ENCODE measurements at places on chromosomes 7 and 10. TPM values are rescaled to one million over a fixed set of nuclear protein-coding genes. Genes with fewer than 3 reads are reported as not detected.

- H3K4me1 ChIP-seq = peaks cover 3% of the 10 kb centered on the region
- no peaks in the 10 kb centered on the region for H3K36me3 ChIP-seq
- DNase-seq = no peak
- no peak overlapping the region for H3K4me3 ChIP-seq
- no peaks in the 10 kb centered on the region for H3K27me3 ChIP-seq
Observed at GRCh38 chr10:110625951-110626855, 17.9 kb upstream of the RBM20 start.

DNA sequence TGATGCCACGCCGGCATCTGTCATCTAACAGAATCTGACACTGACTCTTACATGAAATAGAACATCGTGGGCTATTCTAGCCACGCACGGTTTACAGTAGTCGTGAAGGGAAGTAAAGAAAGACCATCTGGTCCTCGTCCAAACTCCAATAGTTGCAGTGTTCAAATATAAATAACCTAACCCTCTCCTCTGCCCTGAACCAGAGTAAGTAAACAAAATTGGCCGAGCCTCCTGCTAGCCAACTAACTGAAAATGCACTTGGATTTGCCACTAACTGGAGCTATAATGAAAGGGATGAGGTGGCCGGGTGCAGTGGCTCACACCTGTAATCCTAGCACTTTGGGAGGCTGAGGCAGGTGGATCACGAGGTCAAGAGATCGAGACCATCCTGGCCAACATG, 29.5 kb upstream of the ZC3HAV1L start:
- no peak overlapping the region for H3K4me3 ChIP-seq
- H3K36me3 ChIP-seq = no peaks in the 10 kb centered on the region
- no peaks in the 10 kb centered on the region for H3K4me1 ChIP-seq
- no peak for DNase-seq

GRCh38 chr10:109891105-109891504, 32.2 kb downstream of the XPNPEP1 start:
- H3K4me1 ChIP-seq = peaks cover 6% of the 10 kb centered on the region
- H3K36me3 ChIP-seq = no peaks in the 10 kb centered on the region
- DNase-seq = no peak
- H3K27me3 ChIP-seq = no peaks in the 10 kb centered on the region

DNA sequence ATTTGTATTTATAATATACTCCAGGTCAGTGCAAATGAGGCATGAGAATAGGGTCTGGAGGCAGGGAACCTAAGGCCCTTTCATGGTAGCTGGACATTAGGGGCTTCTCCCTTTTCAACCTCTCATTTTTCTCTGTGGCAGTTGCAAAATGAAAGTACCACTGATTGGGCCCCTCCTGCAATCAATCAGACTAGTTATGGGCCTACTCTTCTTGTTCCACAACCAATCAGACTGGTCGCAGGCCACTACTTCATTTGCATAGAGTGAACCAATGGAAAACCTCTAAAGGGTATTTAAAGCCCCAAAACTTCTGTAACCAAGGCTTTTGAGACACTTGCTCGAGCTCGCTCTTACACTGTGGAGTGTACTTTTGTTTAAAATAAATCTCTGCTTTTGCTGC, 10.0 kb upstream of the PRPS1L1 start:
- no peak overlapping the region for H3K4me3 ChIP-seq
- no peak for DNase-seq
- no peak overlapping the region for H3K27ac ChIP-seq
- H3K27me3 ChIP-seq = no peaks in the 10 kb centered on the region

DNA sequence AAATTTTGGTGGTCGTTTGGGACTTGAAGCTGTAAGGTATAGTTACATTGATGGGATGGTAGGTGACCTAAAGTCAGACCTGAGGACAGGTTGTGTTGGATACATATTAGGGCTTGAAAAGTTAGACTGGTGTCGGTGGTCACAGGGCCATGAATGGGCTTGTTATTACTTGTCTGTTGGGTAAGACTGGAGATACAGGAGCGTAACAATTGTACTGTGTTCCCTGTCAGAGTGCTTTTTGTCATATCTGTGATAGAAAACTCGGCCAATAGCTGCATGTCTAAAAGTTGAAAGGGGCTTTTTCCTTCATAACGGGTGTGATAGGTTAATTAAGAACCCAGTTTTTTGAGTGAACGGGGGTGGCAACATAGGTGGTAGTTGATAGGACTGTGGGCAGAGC, 13.5 kb upstream of the CHST3 start:
- no peak overlapping the region for H3K4me3 ChIP-seq
- H3K36me3 ChIP-seq = no peaks in the 10 kb centered on the region
- DNase-seq = no peak
- H3K27me3 ChIP-seq = no peaks in the 10 kb centered on the region
- no peak overlapping the region for H3K27ac ChIP-seq

DNA sequence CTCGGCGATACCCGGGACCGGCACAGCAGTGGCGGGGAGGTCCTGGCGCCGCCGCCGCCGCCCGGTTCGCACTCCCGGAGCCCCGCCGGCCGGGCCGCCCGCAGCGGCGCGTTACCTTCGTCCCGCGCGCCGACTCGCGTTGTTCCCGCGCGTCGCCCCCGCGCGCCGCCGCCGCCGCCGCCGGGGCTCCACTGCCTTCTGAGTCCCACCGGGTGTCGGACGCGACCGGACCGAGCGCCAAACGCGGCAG, at the start of gene EZH2:
EZH2 (minus strand) TSS at position 243 of the 250 bp plus-strand sequence. CDS start 36,993 bp downstream, outside the sequence.
- H3K27ac ChIP-seq = peak within 1 kb of the TSS; percentile 99
- peak within 1 kb of the TSS; percentile 99 for H3K4me3 ChIP-seq
- no peak for DNase-seq
- peaks cover 7% of the 10 kb centered on the region for H3K4me1 ChIP-seq
- H3K36me3 ChIP-seq = no peaks in the 10 kb centered on the region
- no peaks in the 10 kb centered on the region for H3K27me3 ChIP-seq

Gene GPR22
- total RNA-seq = 0.08 TPM

DNA sequence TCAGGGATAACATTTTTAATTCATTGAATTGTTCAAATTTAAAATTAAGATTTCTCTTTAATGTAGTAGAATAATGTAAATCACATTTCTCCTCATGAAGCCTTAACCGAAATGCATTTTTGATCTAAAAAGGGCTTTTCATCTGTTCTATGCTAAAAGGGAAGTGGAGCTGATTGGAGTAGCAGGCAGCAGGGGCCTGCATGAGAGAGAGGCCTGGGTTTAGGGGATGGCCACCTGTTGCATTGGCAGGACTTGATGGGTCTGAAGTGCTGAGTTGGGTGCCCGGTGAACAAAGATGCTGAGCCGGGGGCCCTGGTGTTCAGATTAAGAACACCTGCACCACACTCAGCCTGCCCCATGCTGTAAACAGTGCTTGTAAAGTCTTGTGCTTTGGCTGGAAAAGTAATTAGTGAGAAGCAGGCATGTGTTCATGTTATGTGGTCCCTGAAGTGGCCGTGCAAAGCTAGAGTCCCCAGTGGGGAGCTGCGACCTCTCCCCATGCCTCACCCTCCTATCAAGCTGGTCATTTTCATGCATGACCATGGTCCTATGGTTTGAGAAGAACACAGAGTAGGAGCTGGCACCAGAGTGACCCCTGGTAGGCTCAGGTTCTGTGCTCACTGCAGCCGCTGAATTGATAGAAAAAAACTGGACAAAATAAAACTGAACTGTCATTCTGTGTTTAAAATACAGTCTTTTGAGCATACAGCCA, 124.3 kb downstream of the ADCY1 start:
- H3K4me3 ChIP-seq = no peak overlapping the region
- no peaks in the 10 kb centered on the region for H3K4me1 ChIP-seq
- H3K27me3 ChIP-seq = no peaks in the 10 kb centered on the region
- no peaks in the 10 kb centered on the region for H3K36me3 ChIP-seq

GRCh38 chr10:32207544-32207943, 139.4 kb downstream of the EPC1 start:
- no peaks in the 10 kb centered on the region for H3K27me3 ChIP-seq
- H3K27ac ChIP-seq = no peak overlapping the region
- DNase-seq = peak; percentile 72
- H3K36me3 ChIP-seq = no peaks in the 10 kb centered on the region

DNA sequence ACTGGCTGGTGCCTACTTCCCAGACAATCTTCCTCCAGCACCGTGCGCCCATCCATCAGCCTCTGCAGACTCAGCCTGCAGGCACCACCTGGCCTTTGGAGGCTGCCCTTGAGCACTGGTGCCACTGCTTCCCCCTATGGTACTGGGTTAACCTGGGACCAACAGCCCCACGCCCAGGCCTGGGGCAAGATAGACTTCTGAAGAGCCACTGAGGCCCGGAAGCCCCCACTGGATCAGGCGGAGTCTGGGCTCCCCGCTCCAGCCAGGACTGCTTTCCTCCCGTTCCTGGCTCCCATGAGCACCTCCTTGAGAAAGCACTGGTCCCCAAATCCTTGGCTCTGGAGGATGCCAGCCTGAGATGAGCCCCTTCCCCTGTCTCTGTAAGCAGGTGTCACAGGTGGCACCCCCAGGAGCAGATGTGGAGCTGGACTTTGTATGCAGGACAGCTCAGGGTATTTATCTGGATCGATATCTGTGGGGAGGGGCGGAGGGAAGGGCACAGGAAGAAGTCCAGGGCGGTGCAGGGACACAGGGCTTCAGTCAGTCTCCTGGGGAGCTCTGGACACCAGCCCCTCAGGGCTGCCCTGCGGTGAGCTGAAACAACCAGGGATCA, 206.5 kb upstream of the PPP2R2D start:
- no peaks in the 10 kb centered on the region for H3K4me1 ChIP-seq
- no peaks in the 10 kb centered on the region for H3K27me3 ChIP-seq
- no peak overlapping the region for H3K27ac ChIP-seq
- DNase-seq = no peak
- no peaks in the 10 kb centered on the region for H3K36me3 ChIP-seq

GRCh38 chr7:48209004-48209600, 37.8 kb downstream of the ABCA13 start:
- H3K27ac ChIP-seq = no peak overlapping the region
- H3K27me3 ChIP-seq = no peaks in the 10 kb centered on the region
- no peaks in the 10 kb centered on the region for H3K4me1 ChIP-seq
- no peak overlapping the region for H3K4me3 ChIP-seq
- DNase-seq = no peak
- no peaks in the 10 kb centered on the region for H3K36me3 ChIP-seq

DNA sequence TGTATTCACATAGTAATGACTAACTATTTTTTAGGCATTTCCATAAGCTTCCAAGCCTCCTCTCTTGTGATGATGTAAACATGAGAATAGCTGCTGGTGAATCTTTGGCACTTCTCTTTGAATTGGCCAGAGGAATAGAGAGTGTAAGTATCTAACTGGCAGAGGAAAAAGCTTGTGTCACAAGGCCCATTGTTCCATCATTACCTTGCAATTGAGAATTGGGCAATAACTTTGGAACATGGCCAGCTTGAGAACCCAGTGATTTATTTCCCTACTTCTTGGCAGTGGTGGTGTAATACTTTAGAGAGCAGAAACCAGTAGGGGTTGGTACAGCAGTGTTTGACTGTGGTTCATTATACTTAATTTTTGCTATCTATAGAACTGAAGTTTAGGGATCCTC, 12.0 kb downstream of the IFRD1 start:
- H3K27me3 ChIP-seq = no peaks in the 10 kb centered on the region
- DNase-seq = peak; percentile 50
- no peak overlapping the region for H3K4me3 ChIP-seq
- no peaks in the 10 kb centered on the region for H3K36me3 ChIP-seq

DNA sequence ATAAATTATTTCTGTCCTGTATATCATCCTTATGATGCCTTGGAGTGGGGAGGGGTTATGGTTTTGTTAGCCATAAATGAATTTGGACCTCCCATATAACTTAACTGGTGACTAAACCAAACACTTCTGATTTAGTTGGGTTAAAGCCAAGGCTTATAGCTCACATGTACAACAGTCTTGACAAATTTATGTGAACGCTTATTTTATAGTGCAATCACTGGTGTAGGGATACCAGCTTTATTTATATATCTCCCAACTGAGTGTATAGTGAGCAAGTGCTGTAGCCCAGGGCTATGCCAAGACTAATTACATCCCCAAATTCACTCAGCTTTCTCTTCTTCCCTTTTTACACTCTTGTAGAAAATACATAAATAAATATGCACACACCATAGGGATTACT, 956.2 kb downstream of the SORCS3 start:
- H3K27ac ChIP-seq = no peak overlapping the region
- no peaks in the 10 kb centered on the region for H3K36me3 ChIP-seq

DNA sequence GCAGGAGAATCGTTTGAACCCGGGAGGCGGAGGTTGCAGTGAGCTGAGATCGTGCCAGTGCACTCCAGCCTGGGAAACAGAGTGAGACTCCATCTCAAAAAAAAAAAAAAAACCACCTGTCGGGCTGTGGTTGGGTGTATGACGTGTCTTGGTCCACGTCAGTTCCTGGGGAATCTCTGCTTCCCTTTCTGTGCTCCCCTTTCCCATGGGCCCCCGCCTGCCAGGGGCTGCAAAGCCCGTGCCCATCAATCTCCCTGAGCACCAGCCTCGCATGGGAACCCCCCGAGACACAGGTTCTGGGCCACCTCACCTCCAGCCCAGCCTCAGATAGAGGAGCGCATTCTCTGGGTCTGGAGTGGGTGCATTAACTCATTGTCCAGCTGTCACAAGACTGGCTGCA, 2.3 kb upstream of the SH2B2 start:
- peaks cover 7% of the 10 kb centered on the region for H3K4me1 ChIP-seq
- H3K27me3 ChIP-seq = no peaks in the 10 kb centered on the region
- no peak overlapping the region for H3K27ac ChIP-seq
- H3K36me3 ChIP-seq = no peaks in the 10 kb centered on the region
- no peak overlapping the region for H3K4me3 ChIP-seq

DNA sequence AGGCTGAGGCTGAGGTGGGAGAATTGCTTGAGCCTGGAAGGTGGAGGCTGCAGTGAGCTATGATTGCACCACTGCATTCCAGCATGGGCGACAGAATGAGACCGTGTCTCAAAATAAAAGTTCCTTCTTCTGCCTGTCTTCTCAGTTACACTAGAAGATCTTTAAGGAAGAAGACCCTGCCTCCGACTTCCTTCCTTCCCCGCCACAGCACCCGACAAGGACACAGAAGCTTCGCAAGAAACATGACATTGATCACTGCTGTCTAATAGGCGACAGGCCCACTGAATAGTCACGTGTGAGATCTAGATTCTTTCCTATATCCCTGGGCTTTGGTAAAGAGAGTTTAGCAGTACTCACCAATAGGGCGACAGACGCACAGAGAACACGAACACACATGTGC, 118.2 kb downstream of the PRPF18 start:
- H3K27ac ChIP-seq = no peak overlapping the region
- no peaks in the 10 kb centered on the region for H3K36me3 ChIP-seq
- no peaks in the 10 kb centered on the region for H3K27me3 ChIP-seq
- H3K4me3 ChIP-seq = no peak overlapping the region

Measured in hepatocyte (in vitro differentiated cells).